ENCODE measurements at places on chromosomes 1 and 21. TPM values are rescaled to one million over a fixed set of nuclear protein-coding genes. Genes with fewer than 3 reads are reported as not detected.

Gene PLA2G2C
- total RNA-seq = not detected

Gene ASCL5
- total RNA-seq = 0.30 TPM

Gene HMCN1
- total RNA-seq = 0.04 TPM

Gene EPHB2
- 0.04 TPM for total RNA-seq

Gene REN
- not detected for total RNA-seq

Gene HLCS
- total RNA-seq = 12.2 TPM

Gene PPIAL4G
- not detected for total RNA-seq

Gene PEX14
- 19.6 TPM for total RNA-seq

Gene CELA2A
- not detected for total RNA-seq

Gene CATSPERE
- total RNA-seq = 0.45 TPM

Gene SPOCD1
- not detected for total RNA-seq

Gene S100A2
- total RNA-seq = 0.60 TPM

Gene LHX8
- not detected for total RNA-seq

Gene GPR157
- total RNA-seq = 2.1 TPM

Gene KDM5B
- 18.3 TPM for total RNA-seq

Gene TNNT2
- not detected for total RNA-seq

Gene AMPD2
- 91.4 TPM for total RNA-seq

Gene SPRR2F
- not detected for total RNA-seq

Gene SUMO3
- 90.5 TPM for total RNA-seq

Gene SLC25A24
- total RNA-seq = 11.1 TPM

Gene TNFSF4
- total RNA-seq = 4.1 TPM

Gene MTOR
- 45.2 TPM for total RNA-seq

Gene TENT5C
- total RNA-seq = 4.2 TPM

Gene KDF1
- 0.60 TPM for total RNA-seq

Gene RPF1
- total RNA-seq = 68.3 TPM

Gene CFHR2
- not detected for total RNA-seq

Gene RGS8
- total RNA-seq = not detected

Gene CBR3
- total RNA-seq = 9.7 TPM

Gene SERINC2
- total RNA-seq = not detected

Gene OR10Z1
- not detected for total RNA-seq

Gene CLEC20A
- not detected for total RNA-seq

Gene PRRX1
- total RNA-seq = not detected

Gene ITLN2
- not detected for total RNA-seq

Gene SH2D1B
- total RNA-seq = not detected

Gene SPRR2E
- not detected for total RNA-seq

Gene BCL2L15
- 2.2 TPM for total RNA-seq

Gene AADACL4
- not detected for total RNA-seq

Gene PALMD
- total RNA-seq = not detected

Gene HIVEP3
- total RNA-seq = 21.3 TPM

Gene CACNA1E
- total RNA-seq = not detected

Gene BRINP3
- not detected for total RNA-seq

Gene FCAMR
- not detected for total RNA-seq

Gene TRIM17
- 1.3 TPM for total RNA-seq
